ENCODE measurements at places on chromosomes 11 and 22. TPM values are rescaled to one million over a fixed set of nuclear protein-coding genes. Genes with fewer than 3 reads are reported as not detected.
A peak's percentile ranks its signal among the peaks of the same experiment; 100 is the strongest.

The KRTAP5-8 gene
- polyA plus RNA-seq: not detected

- no peak for DNase-seq
Observed at GRCh38 chr11:108220721-108221336, 1.6 kb downstream of the NPAT start.

- no peak for DNase-seq
Observed at GRCh38 chr22:20966883-20967696, at the start of gene AIFM3. Gene AIFM3, plus strand, starts transcription at chr22:20967255. Its CDS starts 690 bp downstream, at chr22:20967945.

- no peak for DNase-seq
Observed at GRCh38 chr11:70654016-70654415, 255.7 kb downstream of the CTTN start.

DNA sequence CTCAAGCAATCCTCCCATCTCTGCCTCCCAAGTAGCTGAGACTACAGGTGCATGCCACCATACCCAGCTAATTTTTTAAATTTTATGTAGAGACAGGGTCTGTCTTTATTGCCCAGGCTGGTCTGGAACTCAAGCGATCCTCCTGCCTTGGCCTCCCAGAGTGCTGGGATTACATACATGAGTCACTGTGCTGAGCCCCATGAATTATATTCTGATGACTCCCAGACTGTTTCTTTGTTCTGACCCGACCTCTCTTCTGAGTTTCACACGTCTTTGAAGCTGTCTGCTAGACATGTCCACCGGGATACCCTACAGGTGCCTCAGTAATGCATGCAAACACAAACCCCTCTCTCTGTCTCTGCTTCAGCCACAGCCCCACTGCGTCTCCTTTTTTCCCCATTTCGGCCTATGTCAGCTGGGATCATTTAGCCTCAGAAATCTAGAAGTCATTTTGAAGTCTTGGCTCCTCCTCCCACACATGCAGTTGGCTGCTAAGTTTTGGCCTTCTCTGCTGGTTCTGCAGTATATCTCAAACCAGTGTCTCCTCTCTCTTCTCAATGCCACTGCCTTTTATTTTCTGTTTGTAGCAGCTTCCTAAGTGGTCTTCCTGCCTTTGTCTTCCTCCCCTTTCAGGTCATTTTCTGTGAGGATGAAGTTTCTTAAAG is 4.8 kb downstream of the VPS26B start:
- DNase-seq: no peak

The APOBEC3H gene
- not detected for polyA plus RNA-seq

DNA sequence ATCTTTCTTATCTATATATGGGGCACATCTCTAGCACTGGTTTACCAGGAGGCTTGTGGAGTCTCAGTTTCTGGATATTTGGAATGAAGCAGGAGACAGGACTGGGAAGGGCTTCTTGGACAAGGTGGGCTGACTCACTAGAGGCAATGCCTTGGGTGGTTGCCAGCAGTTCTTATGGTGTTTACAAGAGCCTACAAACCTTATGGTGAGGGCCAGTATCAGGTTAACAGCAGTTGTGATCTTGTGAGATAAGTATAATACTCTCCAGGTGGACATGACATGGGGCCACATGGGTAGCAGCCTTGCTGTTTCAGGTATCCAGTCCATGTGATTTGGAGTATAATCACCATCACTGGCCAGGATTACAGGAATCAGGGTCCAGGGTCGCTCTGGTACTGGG is 10.2 kb downstream of the FUT4 start:
- DNase-seq: no peak

DNA sequence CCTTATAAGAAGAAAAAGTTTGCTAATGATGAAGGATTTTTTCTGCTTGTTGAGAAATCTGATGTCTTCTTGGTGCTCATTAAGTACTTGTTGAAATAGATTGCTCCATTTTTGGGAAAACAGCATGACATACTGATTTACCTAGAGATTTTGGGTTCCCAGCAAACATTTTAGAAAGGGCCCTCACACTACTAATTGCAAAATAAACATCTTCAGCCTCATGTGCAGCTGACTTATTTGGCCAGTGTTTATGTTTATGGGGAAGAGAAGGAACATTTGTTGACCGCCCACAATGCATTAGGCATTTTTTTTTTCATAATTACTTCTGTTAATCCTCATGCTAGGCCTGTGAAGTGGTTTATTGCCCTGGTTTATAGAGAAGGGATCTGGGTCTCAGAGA is 40.1 kb downstream of the LDLRAD3 start:
- no peak for DNase-seq

- no peak for DNase-seq
Observed at GRCh38 chr11:942823-943222, 17.2 kb downstream of the AP2A2 start.

The RNF214 gene
- polyA plus RNA-seq: 18.3 TPM

DNA sequence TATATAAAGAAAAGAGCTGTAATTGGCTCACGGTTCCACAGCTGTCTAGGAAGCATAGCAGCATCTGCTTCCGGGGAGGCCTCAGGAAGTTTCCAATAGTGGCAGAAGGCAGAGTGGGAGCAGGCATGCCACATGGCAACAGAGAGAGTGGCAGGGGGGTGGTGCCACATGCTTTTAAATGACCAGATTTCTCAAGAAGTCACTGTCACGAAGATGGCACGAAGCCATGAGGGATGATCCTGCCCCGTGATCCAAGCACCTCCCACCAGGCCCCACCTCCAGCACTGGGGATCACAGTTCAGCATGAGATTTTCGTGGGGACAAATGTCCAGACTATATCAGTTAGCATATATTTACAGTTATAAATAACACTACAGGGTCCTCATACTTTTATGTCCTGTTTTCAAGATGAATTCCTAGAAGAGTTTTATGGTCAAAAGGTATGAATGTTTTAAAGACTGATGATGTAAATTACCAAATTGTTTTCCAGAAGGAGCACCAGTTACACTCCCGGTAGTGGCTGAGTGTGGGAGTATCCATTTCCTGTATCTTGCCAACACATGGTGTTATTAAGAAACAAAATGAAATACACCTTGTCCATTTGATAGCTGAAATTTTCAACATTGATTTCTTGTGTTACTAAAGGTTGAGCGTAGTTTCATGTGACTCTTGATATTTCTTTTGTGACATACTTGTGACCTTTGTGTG is 19.2 kb downstream of the FAM118A start:
- no peak for DNase-seq

The OR52H1 gene
- polyA plus RNA-seq: 0.29 TPM

DNA sequence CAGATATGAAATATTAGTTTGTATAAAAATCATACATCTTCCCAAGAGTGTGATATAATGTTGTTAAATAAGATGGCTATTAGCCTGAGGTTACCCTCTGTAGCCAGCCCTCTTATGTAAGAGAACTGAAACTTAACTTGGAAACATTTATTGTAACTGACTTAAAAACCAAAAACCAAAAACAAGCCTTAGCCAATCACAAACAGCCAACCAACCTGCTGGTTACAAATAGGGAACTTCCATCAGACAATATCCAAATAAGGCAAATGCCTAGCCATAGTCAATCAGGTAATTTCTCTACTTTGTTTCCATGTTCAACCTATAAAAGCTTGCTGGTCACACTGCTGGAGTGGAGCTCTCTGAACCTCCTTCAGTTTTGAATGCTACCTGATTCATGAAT is 14.1 kb downstream of the KBTBD3 start:
- DNase-seq: no peak

DNA sequence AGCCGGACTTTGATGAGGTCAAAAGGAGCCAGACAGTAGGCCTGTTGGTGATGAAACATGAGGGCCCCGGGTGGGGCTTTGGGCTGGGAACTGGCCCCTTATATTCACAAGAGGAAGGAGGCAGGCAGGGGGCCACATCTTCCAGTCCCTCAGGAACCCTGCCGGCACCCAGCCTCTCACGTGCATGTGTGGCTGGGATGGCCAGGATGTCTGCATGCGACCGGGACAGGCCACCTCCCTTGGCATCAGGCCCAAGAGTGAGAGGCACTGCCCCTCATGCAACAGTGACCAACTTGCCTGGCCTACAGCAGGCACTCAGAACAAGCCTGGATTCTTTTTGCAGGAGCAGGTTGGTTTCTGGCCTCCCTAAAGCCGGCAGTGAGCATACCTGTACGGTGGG is 5.4 kb downstream of the SLC25A45 start:
- DNase-seq: no peak

The P4HA3 gene
- 3.0 TPM for polyA plus RNA-seq

GRCh38 chr22:21448627-21449416 is 18.4 kb upstream of the TMEM191C start:
- no peak for DNase-seq

DNA sequence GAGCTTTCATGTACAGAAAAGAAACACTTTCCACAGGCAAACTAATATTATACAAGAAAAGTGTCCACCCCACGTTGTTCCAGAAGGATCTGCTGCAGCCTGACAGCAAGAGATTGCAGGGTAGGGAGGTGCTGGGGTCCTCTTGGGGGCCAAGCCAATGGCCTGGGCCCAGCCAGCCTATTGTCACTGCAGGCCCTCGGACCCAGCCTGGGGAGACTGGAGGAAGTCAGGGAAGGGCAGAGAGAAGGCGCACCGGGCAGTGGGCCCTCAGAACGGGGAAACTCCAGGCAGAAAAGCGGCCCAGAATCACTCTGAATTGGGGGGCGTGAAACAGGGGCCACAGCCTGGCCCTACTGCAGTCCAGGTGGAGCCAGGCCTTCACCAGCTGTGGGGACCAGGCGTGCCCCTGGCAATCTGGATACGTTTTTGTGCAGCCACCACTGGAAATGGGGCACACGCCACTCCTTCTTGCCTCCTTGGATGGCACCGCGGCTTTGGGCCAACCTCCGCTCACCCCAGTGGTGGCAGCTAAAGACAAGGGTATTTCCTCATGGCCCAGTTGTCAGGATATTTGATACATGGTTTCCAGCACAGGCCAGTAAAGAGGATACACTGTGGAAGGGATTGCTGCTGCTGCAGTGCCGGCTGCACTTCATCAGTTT is 3.9 kb upstream of the NAP1L4 start:
- DNase-seq: no peak

The UNC93B1 gene
- 3.4 TPM for polyA plus RNA-seq

GRCh38 chr11:2741377-2742131 is 41.8 kb upstream of the KCNQ1OT1 start:
- DNase-seq: no peak

The UPB1 gene
- not detected for polyA plus RNA-seq

The PTPRCAP gene
- 0.64 TPM for polyA plus RNA-seq

DNA sequence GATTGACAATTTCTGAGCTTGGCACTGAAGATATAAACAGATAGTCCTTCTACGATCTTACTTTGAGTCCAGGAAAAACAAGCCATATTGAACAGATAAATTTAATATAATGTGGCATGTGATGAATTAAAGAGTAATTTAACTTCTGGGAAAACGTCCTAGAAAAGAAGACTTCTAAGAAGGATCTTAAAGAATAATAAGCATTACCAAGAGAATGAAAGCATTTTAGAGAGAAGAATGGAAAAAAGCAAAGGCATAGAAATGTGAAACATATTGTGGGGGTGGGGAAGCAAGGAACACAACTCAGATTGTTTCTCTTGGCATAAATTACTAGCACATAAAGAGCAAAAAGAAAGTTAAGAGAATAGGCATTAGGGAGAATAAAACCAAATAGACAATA is 5.4 kb downstream of the DDIAS start:
- DNase-seq: no peak

DNA sequence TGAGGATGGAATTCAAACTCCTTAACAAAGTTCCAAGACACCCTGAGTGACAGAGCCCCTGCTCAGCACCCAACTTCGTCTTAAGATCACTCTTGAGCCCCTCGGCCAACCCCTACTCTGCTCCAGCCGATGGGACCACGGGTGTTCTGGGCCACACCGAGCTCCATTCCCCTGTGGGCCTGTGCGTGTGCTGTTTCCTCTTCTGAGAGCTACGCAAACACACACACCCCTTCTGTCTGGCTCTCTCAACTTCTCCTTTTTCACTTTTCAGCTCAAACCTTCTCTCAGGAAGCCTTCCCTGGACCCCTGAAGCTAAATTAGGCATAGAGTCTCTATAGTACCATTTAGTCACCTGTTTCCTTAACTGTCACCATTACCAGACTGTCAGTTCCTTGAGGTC is 37.5 kb upstream of the NNMT start:
- no peak for DNase-seq

DNA sequence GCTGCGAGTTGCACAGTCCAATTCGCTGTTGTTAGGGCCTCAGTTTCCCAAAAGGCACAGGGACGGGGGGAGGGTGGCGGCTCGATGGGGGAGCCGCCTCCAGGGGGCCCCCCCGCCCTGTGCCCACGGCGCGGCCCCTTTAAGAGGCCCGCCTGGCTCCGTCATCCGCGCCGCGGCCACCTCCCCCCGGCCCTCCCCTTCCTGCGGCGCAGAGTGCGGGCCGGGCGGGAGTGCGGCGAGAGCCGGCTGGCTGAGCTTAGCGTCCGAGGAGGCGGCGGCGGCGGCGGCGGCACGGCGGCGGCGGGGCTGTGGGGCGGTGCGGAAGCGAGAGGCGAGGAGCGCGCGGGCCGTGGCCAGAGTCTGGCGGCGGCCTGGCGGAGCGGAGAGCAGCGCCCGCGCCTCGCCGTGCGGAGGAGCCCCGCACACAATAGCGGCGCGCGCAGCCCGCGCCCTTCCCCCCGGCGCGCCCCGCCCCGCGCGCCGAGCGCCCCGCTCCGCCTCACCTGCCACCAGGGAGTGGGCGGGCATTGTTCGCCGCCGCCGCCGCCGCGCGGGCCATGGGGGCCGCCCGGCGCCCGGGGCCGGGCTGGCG is at the start of gene BCR:
Gene BCR (plus strand): TSS at position 209 of the 592 bp plus-strand sequence. CDS start 452 bp downstream, outside the sequence.
- DNase-seq: peak; percentile 64

DNA sequence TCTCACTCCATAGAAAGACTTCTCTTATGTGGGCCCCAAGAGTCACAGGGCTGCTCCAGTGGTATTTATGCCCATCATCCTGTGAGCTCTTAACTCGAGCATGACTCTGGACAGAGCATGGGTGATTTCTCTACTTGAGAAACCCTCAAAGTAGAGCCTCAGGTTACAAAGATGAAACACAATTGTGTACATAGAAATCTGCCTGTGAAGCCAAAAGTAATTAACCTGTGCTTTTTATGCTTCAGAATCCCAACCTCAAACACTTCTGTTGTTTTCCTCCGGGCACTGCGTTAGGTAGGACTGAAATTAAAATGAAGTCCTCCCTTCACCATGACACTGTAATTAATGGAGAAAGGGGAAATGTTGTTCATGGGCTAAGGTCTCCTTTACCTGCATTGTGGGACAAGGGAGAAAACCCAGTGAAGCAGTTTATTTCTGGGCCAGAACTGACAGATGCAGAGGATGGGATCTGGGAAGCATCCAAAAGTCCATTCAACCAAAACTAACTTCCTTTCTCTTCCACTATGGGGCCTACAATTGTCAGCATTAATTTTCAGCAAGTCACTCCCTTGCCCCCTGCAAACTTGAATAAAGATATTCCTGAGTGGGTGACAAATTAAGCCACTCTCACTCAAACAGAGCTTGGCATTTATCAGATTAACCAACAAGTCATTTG is 24.1 kb upstream of the POU2AF1 start:
- DNase-seq: no peak

- DNase-seq: no peak
Observed at GRCh38 chr11:35978891-35979290, 35.0 kb downstream of the LDLRAD3 start.

DNA sequence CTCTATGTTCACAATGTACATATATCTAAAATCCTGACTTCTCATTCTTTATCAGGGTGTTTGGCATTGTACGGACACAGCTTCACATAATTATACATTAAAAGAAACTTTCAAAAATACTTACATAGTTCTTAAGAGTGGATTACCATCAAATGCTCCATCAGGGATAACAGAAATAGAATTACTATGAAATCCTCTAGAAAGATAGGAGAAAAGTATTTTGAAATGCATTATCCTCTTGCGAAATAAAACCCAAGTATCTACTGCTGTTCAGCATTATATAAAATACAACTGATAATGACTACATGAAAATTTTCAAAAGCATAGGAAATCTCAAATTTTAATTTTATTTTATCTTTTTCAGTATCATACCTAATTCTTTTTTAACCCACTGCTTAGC is 17.8 kb upstream of the CCDC34 start:
- no peak for DNase-seq

The OR8A1 gene
- polyA plus RNA-seq: 0.22 TPM

The XRCC6 gene
- polyA plus RNA-seq: 205 TPM
